RWPE2 (cell line): ENCODE measurements at places on chromosomes 7 and 10.

DNA sequence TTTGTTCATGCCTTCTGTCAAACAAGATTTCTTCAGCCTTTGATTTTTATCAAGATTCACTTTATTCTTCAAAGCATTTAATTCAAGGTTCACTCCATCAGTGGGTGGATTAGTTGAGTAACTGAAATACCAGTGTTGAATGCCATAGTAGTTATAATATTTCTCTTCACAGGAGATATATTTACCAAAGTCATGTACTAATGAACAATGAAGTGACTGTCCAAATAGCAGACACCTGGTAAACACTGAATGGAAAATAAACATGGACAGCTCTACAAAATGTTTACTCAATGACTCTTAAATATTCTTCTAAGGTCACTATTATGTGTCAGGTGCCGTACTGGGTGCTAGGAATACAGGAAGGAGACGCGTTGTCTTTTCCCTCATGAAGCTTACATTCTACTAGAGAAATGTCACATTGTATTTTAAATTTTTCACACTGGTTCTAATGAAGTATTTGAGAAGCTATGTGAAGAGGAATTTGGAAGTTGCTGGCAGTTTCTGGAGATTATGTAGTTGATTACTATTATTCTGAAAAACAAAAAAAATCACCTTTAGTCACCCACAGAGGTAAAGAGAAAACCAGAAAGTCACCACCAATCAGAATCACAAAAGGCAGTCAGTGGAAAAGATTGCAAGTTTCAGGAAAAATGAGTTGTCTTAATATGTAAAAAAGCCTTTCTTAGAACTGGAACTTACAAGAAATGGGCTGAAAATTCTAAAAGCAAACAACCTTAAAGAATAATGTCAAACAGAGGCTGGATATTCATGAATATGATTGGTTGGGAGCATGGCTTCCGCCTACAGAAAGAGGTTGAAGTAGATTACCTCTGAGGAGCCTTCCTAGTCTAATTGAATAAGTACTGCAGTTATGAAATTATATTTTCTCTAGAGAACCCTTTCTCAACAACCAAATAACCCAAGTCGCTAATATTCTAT, 84.5 kb downstream of the RTKN2 start:
- no peaks in the 10 kb centered on the region for H3K27me3 ChIP-seq
- no peak overlapping the region for H3K4me3 ChIP-seq
- DNase-seq, result no peak
- no peaks in the 10 kb centered on the region for H3K4me1 ChIP-seq
- H3K36me3 ChIP-seq, result no peaks in the 10 kb centered on the region

DNA sequence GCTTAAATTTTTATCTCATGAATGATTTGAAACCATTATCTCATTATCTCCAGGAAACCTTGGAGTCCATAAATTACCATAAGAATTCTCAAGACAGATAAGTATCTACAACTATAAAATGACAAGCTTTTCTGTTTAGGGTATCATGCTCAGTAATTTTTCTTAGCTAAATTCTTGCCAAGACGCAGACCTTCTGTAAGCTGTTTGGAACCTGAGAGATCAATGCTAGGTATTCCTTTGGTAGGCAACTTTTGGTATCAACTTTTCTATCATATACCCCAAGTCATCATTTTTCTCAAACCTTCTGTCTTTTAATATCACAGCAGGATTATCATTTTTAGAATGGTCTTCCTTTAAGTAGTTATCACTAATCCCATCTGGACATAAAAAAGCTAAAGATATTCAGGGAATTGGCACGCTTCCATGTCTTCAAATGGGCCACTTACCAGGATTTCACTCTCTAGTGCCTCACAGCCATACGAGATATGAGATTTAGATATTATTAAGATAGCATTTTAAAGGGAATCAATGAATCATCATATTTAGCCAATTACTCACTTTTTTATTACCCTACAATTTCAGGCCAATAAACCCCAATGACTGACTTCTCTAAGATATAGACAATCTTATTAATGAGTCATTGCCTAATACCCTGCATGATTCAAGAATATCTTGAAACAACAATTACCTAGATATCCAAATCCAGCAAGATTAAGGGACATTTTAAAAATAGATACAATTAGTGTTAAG, 544.1 kb downstream of the HTR7 start:
- H3K4me1 ChIP-seq, result peaks cover 25% of the 10 kb centered on the region
- peak overlapping the region; percentile 63 for H3K27ac ChIP-seq
- no peak for DNase-seq
- H3K27me3 ChIP-seq, result no peaks in the 10 kb centered on the region

- no peaks in the 10 kb centered on the region for H3K4me1 ChIP-seq
- no peak overlapping the region for H3K4me3 ChIP-seq
- H3K27me3 ChIP-seq, result no peaks in the 10 kb centered on the region
- no peak overlapping the region for H3K27ac ChIP-seq
- no peak for DNase-seq
- H3K36me3 ChIP-seq, result no peaks in the 10 kb centered on the region
Observed at GRCh38 chr10:53233749-53234148, 461.2 kb upstream of the MBL2 start.

- H3K27me3 ChIP-seq, result no peaks in the 10 kb centered on the region
- no peak overlapping the region for H3K4me3 ChIP-seq
- peak overlapping the region; percentile 70 for H3K27ac ChIP-seq
- peaks cover 40% of the 10 kb centered on the region for H3K4me1 ChIP-seq
Observed at GRCh38 chr7:92722541-92722940, 113.8 kb downstream of the CDK6 start.

DNA sequence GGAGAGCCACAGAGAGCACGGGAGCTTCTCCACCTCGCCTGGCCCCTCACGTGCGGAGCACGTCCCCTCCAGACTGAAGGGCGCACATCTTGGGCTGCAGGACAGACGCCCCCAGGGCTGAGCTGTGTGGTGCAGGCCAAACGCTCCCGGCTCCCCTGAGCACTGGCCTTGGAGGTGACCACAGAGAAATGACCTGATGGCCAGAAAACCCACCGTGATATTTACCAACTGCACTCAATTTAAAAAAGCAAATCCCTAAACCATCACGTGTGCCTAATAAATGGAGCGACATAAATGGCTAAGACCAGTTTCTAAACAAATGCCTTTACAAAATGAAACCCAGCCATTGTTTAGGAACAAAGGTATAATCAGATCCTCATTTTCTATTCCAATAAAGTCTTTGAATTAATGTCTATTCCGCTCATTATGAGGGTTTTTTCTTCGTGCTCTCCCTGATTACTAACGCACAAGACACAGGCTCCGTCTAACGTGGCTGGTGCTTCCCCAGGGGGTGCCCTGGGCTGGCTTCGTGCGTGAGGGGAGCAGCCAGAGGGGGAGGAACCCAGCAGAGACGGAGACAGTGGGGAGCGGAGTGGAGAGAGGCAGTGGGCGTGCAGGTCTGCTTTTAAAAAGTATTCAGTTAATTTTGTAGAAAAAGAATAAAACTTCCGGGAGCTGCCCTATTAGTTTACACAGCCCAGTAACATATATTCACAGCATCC, 190.3 kb downstream of the DNAJB6 start:
- no peak overlapping the region for H3K4me3 ChIP-seq
- H3K36me3 ChIP-seq, result no peaks in the 10 kb centered on the region
- peaks cover 3% of the 10 kb centered on the region for H3K27me3 ChIP-seq
- H3K4me1 ChIP-seq, result no peaks in the 10 kb centered on the region
- DNase-seq, result no peak

DNA sequence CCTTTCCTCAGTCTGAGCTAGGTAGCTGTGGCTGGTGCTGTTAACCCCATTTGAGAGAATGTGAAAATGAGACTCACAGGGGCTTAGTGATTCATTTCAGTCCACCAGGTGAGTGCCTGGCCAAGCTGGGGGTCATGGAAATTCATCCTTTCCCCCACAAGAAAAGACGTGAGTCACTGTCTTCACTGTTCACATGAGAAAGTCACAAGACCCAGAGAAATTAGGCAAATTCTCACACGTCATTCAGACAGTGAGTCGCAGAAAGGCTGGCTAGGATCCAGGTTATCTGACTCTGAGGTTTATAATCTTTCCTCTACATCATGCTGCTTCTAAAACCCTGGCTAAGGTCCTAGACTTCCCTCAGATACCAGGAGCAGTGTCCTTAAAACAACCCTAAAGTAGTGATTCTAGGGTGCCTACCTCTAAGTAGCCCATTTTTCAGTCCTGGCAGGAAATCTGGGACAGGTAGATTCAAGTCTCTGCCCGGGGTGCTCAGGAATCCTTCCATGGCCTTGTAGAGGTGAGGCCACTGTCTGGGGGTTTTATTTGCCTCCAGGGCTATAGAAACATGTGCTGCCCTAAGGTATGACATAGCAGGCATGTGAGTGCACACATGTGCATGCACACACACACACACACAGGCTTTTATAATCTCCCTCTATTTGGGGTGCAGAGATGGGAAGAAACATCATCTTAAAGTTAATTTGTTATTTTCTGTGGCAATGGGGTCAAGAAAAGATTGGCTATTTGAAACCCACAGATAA, 427.9 kb upstream of the CELF2 start:
- no peaks in the 10 kb centered on the region for H3K36me3 ChIP-seq
- H3K27me3 ChIP-seq, result no peaks in the 10 kb centered on the region
- DNase-seq, result no peak
- no peak overlapping the region for H3K4me3 ChIP-seq
- peaks cover 6% of the 10 kb centered on the region for H3K4me1 ChIP-seq
- H3K27ac ChIP-seq, result peak overlapping the region; percentile 20

DNA sequence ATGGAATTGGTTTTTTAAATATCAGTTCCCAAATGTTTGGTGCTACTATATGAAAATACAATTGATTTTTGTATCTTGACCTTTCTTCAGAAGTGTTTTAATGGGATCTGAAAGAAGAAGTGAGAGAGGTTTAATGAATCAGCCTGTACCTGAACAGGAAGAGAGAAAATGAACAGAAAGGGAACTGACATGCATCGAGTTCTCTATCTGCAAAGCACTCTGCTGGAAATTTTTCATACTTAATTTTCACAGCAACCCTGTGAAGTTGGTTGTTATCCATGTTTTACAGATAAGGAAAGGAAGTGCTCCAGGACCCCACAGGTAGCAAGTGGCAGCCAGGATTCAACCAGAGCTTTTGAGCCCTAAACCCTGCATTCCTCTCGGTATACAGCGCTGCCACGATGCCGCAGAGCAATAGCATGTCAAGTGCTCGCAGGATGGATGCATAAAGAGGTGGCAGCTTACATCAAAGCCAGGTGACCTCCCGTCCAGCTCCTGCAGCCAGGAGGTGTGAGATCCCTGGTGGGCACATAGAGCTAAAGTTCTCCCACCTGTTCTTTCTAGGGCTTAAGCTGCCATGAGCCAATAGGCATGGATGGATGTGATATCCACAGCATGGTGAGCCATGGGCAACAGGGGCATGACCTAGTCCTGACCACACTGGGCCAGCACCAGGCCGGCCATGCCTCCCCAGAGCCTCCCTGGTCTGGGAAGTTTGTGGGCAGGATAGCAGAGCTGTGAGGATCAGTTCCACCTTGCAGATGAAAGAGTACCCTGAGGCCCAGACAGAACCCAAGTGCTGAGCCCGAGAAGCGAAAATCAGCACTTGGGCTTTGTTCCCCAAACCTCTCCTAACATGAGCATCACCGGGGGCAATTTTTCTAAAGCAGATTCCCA, 57.2 kb downstream of the CALML3 start:
- no peaks in the 10 kb centered on the region for H3K36me3 ChIP-seq
- H3K27me3 ChIP-seq, result no peaks in the 10 kb centered on the region
- DNase-seq, result no peak

DNA sequence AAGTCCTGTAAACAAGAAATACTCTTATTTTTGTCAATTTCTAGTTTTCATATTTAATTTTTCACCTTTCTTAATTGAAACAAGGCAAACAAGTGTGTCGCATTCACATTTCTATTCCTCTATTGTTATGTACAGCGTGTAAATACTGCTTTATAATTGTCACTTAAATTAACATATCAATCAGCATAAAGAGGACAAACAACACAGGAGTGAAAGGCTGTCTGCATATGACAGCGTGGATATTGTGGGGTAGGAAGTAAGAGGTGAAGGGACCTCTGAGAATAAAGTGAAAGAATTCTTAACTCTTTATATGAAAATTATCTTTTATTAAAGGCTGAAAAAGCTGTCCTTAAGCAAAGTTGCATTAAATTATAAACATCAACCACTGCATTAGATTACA, 797.9 kb upstream of the COBL start:
- no peaks in the 10 kb centered on the region for H3K4me1 ChIP-seq
- H3K27me3 ChIP-seq, result peaks cover 19% of the 10 kb centered on the region

GRCh38 chr10:6089334-6090219, 743 bp downstream of the RBM17 start:
- H3K4me1 ChIP-seq, result peaks cover 8% of the 10 kb centered on the region
- DNase-seq, result no peak
- H3K36me3 ChIP-seq, result no peaks in the 10 kb centered on the region
- peak overlapping the region; percentile 94 for H3K4me3 ChIP-seq

- peak; percentile 71 for DNase-seq
- H3K4me1 ChIP-seq, result peaks cover 13% of the 10 kb centered on the region
Observed at GRCh38 chr7:14507617-14508016, 394.9 kb downstream of the DGKB start.

DNA sequence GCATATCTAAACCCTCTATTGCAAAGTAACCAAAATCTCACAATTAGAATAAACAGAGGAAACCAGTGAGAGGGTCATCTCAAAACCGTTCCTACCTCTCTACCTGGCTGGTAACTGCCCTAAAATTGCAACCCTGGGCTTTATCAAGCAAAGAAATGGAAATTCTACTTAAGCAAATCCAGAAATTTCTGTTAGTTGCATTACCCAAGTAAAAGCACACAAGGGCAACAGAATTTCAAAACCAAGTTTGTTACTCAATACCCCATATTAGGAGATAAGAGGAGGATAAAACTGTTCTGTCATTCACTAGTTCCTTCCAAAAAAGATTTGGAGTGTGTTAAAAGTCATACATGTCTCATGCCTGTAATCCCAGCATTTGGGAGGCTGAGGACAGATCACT, 195.3 kb downstream of the FAM107B start:
- no peaks in the 10 kb centered on the region for H3K27me3 ChIP-seq
- DNase-seq, result no peak
- no peaks in the 10 kb centered on the region for H3K4me1 ChIP-seq

GRCh38 chr10:42697926-42698325, 59.6 kb upstream of the ZNF33B start:
- no peaks in the 10 kb centered on the region for H3K36me3 ChIP-seq
- H3K27ac ChIP-seq, result no peak overlapping the region
- no peaks in the 10 kb centered on the region for H3K4me1 ChIP-seq
- no peaks in the 10 kb centered on the region for H3K27me3 ChIP-seq
- no peak overlapping the region for H3K4me3 ChIP-seq

GRCh38 chr10:69816521-69816920, 14.8 kb downstream of the COL13A1 start:
- no peak for DNase-seq
- H3K27me3 ChIP-seq, result no peaks in the 10 kb centered on the region
- no peak overlapping the region for H3K4me3 ChIP-seq
- H3K27ac ChIP-seq, result no peak overlapping the region
- no peaks in the 10 kb centered on the region for H3K36me3 ChIP-seq
- H3K4me1 ChIP-seq, result no peaks in the 10 kb centered on the region

DNA sequence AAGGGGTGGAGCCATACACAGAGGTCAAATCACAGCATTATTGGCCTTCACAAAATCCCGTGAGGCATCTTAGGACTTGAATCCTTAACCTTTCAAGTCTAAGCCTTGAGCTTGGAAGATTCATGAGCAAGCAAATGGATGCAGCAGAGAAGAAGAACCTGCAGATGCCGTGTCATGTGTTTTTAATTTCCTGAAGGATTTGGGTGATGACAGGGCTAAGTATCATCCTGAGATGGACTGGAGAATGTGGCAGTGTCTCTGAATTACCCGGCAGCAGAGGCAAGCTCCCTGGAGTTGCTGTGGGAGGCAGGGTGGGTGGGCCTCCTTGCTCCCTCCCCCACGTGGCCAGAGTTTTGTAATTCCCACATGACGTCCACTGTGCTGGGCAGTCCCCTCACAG, 50.8 kb downstream of the GCC1 start:
- no peak overlapping the region for H3K4me3 ChIP-seq
- no peaks in the 10 kb centered on the region for H3K36me3 ChIP-seq
- no peak for DNase-seq
- H3K27ac ChIP-seq, result no peak overlapping the region
- H3K4me1 ChIP-seq, result no peaks in the 10 kb centered on the region
- H3K27me3 ChIP-seq, result peaks cover 35% of the 10 kb centered on the region
